ENCODE measurements at places on chromosomes 16 and 17. TPM values are rescaled to one million over a fixed set of nuclear protein-coding genes. Genes with fewer than 3 reads are reported as not detected.

Gene NHLRC4
- 0.32 TPM for total RNA-seq

Gene CHST5
- not detected for total RNA-seq

GRCh38 chr16:31569360-31569717 is 41.6 kb downstream of the AHSP start:
- no peaks in the 10 kb centered on the region for H3K4me1 ChIP-seq
- H3K27me3 ChIP-seq = no peaks in the 10 kb centered on the region
- H3K27ac ChIP-seq = no peak overlapping the region
- peak overlapping the region; percentile 8 for H3K4me3 ChIP-seq
- no peak for DNase-seq
- H3K36me3 ChIP-seq = no peaks in the 10 kb centered on the region

- peak overlapping the region; percentile 79 for H3K4me3 ChIP-seq
- peaks cover 23% of the 10 kb centered on the region for H3K4me1 ChIP-seq
- H3K36me3 ChIP-seq = no peaks in the 10 kb centered on the region
- no peaks in the 10 kb centered on the region for H3K27me3 ChIP-seq
- no peak for DNase-seq
- peak overlapping the region; percentile 95 for H3K27ac ChIP-seq
Measured at GRCh38 chr16:47461598-47462266, 601 bp downstream of the PHKB start.

Data from breast epithelium (tissue), 4 donors.